ENCODE measurements at places on chromosomes 4 and X.

DNA sequence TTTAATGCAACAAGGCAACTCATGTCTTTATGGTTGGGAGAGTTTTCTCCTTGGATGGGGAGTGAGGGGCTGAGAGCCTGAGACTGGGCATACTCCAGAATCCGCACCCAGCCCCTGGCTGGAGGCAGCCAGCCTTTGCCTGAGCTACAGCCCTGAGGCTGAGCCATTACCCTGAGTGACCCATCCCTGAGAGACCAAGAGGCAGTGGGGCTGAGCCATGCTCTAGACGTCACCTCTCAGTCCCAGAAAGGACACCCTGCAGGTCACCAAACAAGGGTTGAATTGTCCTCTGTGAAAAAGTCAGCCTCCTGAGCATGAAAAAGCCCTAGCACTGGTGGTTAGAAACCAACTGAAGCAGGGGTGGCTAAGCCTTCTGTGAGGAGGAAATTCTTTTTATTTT is 151.2 kb upstream of the GATB start:
- no peak for DNase-seq

- DNase-seq: no peak
These were observed 17.6 kb downstream of the CD99 start for GRCh38 chrX:2708592-2709188.

GRCh38 chr4:124337874-124338273 is 374.7 kb downstream of the ANKRD50 start:
- no peak for DNase-seq

DNA sequence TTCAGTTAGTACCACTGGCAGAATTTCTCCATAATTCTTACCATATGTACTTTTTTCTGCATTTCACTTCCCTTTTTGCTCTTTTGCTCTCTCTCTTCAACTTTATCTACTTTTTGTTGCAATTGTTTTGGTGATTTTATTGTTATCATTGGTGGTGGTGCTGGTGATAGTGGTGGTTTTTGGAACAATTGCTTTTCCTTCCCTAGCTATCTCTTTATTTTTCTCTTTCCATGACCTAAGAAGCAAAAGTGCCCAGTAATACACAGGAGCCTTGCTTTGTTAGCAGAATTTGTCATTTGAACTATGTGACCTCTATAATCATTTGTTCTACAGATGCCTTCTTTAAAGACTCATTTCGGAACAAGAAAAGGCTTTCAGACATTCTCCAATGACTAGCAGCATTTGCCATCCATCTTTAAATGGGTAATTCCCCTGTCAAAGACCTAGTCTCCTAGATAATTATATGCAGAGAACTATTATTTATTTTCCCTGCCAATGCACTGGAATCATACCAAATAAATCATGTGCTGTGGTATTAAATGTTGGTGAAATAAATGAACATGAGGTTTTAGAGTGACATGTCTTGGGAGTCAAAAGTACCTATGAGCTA is 154.5 kb downstream of the GASK1B start:
- DNase-seq: no peak

GRCh38 chr4:175509320-175509719 is 302.7 kb downstream of the GPM6A start:
- DNase-seq: no peak

GRCh38 chr4:83581411-83582288 is 45.7 kb downstream of the GPAT3 start:
- DNase-seq: peak; percentile 6

GRCh38 chr4:151689211-151689991 is 71.4 kb downstream of the GATB start:
- no peak for DNase-seq

GRCh38 chr4:153620352-153620751 is 63.7 kb upstream of the TLR2 start:
- DNase-seq: no peak

GRCh38 chrX:115564243-115564642 is 3.3 kb downstream of the PLS3 start:
- DNase-seq: no peak

DNA sequence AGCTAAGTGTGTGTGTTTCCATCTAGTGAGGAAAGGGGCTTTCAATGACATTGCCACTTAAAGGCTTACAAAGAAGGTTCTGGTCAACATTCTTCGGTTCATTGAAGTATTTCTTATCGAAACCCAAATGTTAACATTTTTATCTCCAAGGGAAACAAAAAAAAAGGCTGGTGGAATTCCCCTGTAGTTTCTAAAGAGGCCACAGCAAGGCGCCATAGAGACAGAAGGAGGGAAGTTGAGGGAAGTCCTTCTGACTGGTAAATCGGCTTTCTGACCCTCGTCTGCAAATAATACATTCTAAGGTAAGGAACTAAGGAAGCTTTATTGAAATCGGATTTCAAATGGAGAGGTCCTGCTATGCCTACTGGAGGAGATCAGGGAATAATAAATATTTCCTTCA is 1.7 kb upstream of the ZFP42 start:
- no peak for DNase-seq

Measured in midbrain (tissue), 1 donor.